ENCODE measurements at places on chromosomes 7 and 10.

DNA sequence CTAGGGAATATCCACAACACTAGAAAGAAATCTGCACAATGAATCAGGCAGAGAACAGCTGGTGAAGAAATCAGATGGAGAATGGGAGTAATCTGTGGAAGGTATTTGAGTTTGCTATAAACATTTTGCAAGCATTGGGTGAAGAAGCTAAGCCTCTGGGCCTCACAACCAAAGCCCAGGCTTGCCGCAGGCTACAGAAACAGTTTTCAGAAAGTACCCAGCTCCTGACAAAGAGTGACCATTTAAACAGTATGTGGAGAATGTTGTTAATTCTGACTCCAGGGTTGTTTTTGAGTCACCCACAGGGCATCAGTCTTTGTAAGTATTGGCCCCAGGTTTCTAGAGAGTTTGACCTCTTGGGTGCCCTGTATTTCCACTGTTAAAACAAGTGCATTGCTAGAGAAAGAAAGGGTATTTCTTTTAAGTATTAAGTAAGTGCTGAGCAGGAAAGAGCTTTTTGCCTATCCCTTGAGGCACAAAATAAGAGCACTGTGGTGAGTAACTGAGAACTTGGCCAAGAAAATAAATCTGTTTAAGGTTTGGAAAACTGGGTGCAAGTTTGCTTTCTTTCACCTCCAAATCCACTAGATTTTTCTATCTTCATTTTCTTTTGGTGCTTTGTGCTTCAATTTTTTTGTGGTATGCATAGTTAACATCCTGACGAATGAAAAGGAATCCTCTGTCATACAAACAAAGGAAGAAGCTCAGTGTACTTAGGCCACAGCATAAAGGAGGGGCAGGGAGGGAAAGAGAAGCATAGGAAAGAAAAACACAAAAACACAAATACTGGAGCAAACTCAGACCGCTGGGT, 691.8 kb downstream of the SUGCT start:
- no peak for DNase-seq

- DNase-seq = no peak
Observed at GRCh38 chr7:84364708-84365107, 170.1 kb upstream of the SEMA3A start.

DNA sequence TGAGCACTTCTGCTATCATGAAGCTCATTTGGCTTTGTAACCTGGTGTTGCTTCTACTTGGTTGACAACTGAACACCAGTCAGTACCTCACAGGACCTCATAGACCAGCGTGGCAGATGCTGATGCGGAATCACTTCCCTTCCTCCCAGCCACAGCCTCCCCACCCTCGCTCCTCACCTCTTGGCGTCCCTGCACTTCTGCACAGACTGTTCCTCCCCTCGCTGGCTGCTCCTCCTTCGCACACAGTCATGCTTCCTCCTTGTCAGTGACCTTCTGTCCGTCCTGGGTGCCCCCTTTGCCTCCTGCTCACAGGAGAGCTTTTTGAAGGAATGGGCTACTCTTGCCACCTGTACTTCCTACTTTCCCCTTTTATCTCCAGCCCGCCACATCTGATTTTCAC, 61.4 kb upstream of the CTBP2 start:
- no peak for DNase-seq

DNA sequence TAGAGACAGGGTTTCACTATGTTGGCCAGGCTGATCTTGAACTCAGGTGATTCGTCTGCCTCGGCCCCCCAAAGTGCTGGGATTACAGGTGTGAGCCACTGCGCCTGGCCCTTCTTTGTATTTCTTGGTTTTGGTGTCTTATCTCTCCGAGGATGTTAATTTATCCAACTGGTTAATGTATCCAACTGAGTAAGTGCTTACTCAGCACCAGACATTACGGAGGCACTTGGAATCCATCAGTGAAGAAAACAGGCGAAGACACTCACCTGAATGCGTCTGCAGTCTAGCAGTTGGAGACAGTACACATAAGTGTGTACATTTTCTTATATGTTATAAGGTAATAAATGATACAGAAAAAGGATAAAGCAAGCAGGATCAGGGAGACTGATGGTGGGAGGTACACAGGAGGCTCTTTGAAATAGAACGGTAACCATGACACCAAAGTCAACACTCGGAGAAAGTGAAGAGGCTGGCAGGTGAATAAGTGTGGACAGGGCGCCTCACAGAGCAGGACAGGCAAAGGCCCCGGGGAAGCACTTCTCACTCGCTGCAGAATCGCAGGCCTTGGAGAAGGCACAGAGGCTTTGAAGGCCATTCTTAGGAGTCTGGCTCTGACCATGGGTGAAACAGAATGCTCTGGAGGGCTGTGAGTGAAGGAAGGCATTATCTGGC, 73.1 kb downstream of the LANCL2 start:
- no peak for DNase-seq

GRCh38 chr10:115606741-115607140, 513.6 kb downstream of the ATRNL1 start:
- no peak for DNase-seq
